ENCODE measurements at places on chromosomes 6 and 20.

DNA sequence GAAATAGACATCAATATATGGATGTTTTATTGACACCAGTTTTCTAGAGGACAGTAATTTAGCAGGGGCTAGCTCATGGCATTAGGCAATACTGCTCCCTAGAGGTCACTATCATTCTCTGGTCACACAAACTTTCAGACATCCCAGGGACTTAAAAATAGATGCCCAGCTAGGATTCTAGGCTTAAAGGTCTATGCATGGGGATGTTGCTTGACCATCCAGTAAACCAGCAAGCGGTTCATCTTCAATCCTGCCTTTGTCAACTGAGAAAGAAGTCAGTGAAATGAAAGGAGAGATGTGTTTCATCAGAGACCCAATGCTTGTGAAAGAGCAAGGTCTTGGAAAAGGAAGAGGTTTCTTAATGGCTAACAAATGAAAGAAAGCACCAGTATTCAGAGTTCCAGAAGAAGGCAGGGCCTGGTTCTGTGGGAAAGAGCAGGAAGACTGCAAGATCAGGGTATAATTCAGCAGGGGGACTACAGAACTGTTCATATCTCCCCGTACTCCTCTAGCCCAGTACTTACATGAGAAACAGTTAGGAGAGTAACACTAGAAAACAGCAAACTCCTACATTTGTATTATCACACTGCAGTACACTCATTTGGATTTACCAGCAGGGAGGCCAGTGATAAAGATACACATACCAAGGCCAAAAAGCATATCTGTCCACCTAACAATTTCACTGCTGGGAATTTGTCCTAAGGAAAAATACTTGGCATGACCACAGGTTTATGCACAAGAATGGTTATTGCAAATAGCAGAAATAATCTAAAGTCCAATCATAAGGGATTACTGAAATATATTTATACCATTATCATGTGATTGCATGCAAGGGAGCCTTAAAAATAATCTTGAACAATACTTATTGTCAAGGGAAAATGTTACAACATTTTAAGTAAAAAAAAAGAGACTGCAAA, 151.4 kb upstream of the LAMA2 start:
- DNase-seq, result peak; percentile 48

- no peak for DNase-seq
These were observed 436.8 kb downstream of the HAO1 start for GRCh38 chr20:7503501-7503900.

DNA sequence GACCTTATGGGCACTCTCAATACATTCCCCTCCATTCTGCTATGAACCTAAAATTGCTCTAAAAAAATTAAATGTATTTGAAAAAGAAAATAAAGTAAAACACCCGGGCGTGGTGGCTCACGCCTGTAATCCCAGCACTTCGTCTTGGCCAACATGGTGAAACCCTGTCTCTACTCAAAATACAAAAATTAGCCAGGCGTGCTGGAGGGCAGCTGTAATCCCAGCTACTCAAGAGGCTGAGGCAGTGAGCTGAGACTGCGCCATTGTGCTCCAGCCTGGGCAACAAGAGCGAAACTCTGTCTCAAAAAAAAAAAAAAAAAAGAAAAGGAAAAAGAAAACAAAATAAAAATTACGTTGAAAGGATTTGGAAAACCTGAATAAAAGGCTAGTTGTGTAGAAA, 60.5 kb downstream of the CD164 start:
- DNase-seq, result no peak

- no peak for DNase-seq
These were observed 25.0 kb downstream of the TTBK1 start for GRCh38 chr6:43268355-43268700.

GRCh38 chr6:90413867-90414266, 117.2 kb upstream of the BACH2 start:
- no peak for DNase-seq

DNA sequence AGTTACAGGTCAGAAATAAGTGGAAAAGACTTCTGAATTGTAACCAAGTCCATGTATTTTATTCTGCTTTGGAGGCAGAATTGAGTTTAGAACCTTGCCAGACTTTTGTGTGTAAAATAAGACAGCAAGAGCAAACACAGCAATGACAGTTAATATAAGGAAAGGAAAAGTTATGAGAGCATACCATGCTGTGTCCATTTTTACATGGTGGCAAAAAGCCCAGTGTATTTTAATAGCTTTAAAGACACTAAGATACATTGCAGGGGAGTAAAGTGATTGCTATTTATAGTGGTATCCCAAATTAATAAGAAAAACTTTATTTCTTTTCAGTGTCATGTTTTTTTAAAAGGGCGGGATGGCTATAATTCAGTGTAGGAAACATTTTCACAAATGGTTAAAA, 45.2 kb downstream of the CDC5L start:
- no peak for DNase-seq

DNA sequence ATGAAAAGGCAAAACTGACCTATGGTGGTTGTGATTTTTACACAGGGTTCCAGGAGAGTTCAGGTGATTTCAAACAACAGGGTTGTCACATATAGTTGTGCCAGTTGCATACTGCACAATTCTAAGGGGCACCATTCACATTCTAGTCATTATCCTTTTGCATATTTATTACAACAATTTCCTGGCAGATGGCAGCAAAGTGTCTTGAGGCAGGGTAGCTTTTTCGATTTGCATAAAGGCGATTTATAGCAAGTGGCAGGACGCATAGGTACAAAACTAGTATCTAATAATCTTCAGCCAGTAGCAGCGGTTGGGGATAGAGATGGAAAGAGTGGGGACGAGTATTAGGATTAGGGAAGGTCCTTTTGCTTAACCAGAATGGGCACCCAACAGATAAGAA, 46.5 kb upstream of the TRAF3IP2 start:
- DNase-seq, result no peak

DNA sequence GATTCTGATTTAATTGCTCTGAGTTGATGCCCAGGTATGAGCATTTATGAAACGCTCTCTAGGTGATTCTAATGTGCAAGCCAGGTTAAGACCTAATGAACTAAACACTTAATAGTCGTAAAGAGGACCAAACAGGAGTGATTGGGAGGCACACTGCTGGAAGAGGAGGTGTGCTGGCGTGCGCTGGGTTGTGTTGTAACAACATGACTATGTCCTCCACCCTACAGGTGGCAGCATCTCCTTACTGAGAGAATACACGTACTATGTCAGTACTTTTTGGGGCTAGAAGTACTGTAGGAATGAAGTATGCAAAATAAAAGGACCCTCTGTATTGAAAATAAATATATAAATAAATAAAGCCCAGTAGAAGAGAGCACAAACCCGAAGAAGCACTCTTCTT, 11.9 kb downstream of the C6orf89 start:
- DNase-seq, result no peak

DNA sequence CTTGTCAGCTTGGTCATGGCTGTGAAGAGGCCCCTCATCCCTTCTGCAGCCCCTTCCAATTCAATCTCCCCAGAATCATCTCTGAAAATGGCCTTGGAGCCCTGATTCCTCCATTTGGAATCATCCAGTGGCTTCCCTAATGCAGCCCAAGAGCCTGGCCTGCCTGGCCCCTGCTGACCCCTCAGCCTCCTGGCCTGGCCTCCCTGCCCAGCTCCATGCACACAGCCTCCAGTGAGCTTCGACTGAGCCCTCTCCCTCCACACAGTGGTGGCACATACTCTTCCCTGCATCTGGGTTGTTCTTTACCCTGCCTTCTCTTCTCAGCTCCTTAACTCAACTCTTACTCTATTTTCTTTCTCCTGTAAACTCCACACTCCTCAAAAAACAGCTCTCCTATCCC, 120.9 kb downstream of the ANKRD60 start:
- DNase-seq, result no peak

DNA sequence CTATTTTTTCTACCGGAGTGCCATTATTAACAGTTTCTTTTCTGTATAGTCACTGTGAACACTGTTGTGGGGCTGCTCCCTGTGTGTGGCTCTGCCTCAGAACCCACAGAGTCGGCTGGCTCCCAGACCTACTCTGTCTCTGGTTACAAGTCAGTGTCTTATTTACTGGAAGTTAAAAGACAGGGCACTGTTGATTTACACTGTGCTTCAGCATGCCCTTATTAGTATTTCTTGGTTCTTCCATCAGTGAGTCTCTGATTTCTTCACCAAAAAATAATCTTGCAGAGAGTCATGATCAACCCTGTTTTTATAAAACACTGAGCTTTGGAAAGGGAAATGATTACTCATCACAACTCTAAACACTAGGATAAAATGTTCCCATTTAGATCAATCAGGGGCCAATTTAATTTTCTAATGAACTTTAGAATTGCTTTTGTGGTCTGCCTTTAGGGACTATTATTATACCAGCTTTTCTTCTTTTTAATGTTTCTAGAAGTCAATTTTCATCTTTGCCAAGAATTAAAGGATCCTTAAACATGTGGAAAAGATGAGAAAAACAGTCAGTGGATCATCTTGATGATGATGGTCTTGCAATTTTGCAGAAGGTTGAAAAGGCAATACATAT, 92.6 kb downstream of the UTRN start:
- DNase-seq, result no peak

DNA sequence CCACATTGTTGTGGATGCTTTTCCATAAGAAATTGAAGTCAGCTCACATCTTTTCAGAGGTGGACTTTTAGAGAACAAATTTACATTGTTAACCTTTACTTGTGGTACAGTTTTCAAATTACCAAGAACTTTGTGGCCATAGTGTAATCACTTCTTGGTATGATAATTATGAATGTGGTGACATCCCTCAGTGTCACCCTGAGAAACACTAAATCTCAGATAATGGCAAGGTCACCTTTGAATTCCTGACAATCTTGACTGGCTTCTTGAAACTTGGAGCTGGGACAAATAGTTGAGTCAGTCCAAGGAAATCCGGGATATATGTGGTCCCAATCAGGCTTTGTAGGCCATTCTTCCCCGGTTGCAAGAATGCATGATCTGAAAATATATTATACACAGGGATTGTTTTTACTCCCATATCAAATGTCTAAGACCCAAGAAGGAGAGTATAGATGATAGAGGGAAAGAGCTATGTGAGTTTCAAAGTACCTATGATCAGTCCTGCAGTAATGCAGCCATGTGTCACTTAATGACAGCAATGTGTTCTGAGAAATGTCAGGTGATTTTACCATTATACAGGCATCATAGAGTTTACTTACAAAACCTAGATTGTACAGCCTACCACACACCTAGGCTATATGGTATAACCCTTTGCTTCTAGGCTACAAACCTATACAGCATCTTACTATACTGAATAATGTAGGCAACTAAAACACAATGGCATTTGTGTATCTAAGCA, 120.8 kb upstream of the MTHFD1L start:
- DNase-seq, result no peak

- peak; percentile 32 for DNase-seq
These were observed 233.6 kb upstream of the ASCC3 start for GRCh38 chr6:101114703-101115102.

GRCh38 chr20:17624070-17624469, 54.2 kb downstream of the DSTN start:
- no peak for DNase-seq

DNA sequence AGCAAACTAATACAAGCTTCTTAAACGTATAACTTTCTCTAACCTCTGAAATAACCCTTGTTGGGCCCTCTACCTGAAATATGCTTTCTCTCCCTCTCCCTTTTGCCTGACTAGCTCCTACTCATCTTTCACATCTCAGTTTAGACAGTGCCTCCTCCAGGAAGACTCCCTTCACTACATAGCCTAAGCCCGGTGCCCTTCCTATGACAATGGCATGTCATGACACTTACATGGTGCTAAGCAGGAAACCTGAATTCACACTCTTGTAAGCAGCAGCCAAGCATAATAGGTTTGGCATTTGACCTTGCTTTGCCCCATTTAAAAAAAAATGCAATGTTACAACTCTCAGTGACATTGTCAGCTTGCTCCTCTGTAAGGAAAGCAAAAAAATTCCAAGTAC, 33.1 kb upstream of the FBXL4 start:
- no peak for DNase-seq

GRCh38 chr6:14996892-14997291, 249.0 kb upstream of the JARID2 start:
- no peak for DNase-seq

Data from RWPE1 (cell line).